ENCODE measurements at places on chromosomes 16 and 17.

DNA sequence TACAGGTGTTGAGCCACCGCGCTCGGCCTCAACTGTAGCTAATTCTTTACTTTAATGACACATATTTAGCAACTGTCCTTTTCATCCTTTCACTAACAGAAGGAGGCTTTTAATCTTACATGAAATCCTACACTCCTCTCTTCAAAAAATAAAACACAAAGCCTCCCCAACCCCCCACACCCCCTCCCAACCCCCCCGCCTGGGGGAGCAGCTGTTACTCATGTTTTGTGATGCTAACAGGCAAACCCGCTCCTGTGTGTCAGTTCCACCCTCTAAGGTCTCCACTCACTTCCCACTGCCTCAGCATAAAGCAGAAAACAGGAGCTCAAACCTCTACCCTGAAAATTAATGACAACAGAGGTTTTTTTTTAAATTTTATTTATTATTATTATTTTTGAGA, 55.4 kb upstream of the SLC25A19 start:
- no peak for DNase-seq

GRCh38 chr16:49407873-49408550, 34.4 kb downstream of the C16orf78 start:
- DNase-seq: peak; percentile 91

DNA sequence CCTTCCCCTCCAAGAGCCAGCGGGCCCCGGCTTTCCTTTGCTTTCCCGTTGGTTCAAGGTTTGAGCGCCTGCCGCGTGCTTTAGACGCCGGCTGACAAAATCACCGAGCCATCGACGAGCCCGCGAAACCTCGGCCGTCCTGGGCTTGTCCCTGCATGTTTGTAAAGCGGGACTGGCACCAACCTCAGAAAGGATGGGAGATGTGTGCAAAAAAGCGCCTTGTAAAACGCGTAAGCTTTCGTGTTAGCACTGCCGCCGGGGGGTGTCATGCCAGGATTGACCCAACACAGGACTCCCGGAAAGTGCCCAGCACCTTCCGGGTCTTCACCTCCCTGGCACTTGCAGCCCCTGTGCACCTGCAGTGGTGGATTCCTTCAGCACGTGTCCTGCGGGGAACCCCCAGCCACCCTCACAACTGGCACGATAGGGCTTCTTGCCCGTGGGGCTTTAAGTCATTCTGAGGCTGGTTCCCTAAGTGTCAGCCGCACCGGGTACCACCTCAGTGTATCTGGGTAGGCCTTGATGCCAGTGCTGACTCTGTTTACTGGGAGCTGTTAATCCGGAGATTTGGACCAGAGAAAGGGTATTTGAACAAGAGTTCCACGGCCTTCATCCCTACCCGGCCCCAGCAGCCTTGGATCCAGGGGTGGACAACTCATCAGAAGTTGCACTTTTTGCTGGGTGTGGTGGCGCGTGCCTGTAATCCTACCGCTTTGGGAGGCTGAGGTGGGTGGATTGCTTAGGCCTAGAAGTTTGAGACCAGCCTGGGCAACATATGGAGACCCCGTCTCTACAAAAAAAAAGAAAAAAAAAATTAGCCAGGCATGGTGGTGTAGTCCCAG, 817 bp downstream of the NDUFAF8 start:
- peak; percentile 60 for DNase-seq

DNA sequence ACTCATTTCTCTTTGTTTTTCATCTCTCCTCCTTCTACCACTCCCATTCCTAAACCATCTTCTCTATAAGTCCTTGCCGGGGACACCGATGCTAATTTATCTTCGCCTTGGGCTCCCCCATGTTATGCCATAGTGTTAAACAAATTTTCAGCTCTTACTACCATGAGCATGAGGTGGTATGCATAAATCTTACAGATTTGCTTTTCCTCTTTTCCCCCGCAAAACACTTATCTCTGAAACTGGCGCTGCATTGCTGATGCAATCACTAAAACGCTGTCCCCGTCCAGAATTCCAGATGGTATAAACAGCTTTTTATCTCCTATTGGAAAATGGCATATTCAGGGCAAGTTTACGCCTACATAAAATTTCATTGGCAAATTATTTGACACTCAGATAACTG, 673.6 kb upstream of the CDH8 start:
- no peak for DNase-seq

DNA sequence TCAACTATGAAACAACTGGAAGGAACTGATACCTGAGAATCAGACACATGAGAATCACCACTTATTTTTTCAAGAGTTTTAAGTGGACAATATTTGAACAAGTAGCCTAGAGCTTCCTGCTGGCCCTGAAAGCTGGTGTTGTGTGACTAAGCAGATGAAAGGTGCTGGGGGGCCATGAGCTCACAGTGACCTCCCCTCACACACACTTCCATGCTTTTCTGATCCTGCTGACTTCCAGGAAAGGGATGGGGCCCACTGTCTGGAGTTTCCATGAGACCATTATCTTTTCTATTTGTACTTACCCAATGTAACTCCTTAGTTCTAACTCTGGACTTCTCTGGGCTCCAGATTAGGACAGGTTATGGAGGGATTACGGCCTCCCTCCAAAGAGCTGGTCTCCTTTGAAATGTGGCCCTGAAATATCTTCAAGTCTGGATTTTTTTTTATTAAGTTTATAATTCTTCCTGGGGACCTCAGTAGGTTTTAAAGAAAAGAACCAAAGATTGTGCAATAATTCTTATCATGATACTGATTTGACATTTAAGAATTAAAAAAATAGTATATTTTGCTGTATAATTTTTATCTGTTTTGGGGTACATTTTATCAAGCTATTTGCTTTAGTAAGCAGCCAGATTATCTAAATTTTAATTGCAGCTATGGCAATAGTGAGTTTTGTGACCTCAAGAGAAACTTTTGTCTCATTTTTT, 4.9 kb downstream of the CAPNS2 start:
- no peak for DNase-seq

DNA sequence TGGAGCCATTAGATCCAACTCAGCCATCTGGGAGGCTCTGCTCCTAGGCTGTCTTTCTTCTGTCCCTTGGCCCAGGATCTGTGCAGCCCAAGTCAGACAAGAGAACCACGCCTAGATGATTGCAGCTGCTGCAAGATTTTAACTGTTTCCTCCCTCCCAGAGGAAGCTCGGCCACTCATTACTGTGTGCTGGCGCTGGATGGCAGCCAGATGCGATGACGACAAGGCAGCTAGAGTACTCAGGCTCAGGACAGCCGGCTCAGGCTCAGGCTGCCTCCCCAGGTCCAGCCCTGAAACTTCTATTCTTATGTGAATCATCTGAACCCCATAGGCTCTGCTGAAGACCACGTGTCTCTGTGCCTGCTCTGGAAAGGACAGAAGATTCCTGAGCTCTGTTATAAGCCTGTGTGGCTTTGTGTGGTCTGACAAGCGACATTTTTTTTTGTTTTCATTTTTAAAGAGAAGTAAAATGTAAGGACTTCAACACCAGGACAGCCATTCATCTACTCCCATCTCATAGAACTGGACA, 32.1 kb upstream of the FBXW10B start:
- peak; percentile 94 for DNase-seq

DNA sequence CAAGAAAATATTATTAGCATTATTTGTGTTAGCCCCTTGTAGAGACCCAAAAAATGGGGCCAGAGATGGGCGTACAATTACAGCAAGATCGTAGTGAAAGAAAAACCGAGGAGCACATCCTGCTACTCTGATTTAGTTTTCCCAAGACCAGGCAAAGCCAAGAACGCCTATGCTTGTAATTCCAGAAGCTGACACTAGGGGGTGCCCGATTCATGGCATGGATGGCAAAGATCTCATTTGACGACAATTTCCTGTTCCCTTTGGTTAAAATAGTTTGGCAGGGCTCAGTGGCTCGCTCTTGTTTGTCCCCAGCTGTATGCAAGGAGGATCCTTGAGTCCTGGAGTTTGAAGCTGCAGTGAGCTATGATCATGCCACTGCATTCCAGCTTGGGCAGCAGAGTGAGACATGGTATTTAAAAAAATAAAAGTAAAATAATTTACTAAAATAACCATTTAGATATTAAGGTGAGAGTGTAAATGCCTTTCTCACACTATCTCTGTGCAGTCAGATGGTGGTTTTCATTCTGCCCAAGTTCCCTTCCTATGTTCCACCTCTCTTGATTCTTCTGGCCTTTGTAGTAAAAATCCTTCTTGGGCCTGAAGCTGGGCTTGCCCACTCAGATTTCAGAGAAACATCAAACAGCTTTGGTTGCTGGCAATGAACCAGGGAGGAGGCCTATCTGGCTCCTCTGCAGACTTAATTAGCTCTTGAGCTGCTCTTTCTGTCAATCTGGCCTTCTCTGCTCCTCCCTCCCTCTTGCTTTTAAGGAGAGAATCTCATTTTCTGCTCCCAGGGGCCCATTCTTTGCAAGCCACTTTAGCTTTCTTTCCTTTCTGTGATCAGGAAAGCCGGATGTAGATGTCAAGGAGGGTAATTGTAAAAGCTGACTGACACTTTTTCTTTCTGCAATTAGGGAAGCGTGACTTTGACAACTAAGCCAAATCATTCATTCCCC, 31.2 kb downstream of the TMEM238L start:
- DNase-seq: no peak

DNA sequence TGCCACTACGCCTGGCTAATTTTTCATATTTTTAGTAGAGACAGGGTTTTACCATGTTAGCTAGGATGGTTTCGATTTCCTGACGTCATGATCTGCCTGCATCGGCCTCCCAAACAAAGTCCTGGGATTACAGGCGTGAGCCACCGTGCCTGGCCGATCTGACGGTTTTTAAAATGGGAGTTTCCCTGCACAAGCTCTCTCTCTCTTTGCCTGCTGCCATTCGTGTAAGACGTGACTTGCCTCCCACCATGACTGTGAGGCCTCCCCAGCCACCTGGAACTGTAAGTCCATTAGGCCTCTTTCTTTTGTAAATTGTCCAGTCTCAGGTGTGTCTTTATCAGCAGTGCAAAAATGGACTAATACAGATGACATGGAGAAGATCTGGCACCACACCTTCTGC, 4.7 kb upstream of the FLCN start:
- DNase-seq: no peak

DNA sequence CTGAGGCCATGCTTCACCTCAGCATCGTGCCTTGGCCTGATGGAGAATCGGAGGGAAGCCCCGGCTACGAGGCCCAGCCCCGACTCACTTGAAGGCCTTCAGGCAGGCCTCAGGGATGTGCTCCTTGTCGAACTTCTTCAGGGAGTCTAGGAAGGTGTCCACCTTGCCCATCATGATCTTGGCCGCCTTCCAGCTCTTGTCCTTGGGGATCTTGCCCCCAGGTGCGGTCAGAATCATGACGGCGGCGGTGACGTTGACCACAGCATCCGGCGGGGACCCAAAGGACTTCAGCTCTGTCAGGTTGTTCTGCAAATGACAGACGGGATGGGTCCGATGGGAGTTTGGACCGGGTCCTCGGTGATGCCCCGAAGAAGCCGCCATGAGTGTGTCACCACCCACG, 81.2 kb downstream of the PGS1 start:
- DNase-seq: no peak

GRCh38 chr16:89046491-89046890, 47.2 kb upstream of the ACSF3 start:
- no peak for DNase-seq

DNA sequence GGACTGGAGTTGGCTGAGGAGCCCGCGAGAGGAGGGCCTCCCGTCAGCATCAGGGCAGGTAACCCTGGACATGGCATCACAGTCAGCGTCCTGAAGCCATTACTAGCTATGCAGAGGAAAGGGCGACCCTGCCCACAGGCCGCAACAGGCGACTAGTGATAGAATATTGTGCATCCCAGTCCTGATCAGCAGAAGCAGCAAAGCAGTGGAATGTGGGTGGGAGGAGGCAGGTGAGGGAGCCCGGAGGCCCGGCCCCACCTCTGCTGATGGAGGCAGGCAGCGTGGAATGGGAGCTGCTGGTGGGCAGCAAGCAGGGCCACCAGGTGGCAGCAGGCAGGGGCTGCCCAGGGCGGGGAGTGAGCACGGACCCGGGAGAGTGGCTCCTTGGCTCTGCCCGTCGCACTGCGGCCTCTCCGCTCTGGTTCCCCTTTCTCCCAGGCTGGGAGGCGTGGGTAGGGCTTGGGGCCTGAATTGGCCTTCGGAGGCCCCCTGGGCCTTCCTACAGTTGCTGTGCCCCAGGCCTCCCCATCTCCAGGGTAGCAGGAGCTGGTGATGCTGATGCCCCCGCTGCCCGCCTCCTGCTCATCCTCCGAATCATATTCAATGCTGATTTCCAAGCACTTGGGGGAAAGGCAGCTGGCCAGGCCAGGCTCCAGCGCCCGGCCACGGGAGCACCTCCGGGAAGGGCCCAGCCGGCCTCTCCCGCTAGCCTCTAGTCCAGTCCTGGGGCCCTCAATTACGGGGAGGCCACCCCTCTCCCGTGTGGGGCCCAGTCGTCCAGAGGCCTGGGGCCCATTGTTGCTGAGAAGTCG, 20.2 kb downstream of the TSPOAP1 start:
- DNase-seq: no peak

DNA sequence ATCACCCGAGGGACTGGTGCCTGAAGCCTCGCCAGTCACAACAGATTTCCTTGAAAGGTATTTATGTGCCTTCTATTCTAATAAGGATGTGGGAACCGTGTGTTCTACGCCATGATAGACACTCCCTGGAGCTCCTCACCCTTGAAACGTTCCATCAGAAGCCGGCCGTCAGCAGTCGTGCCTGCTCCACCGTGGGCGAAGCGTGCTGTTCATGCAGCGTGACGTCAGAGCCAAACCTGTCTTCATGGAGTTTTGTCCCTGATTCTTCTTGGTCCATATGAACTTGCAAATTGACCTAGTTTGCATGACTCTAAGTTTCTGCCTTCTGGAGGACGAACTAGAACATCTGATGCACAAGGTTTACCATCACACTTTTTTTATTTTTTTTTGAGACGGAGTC, 4.5 kb upstream of the PPP1R27 start:
- no peak for DNase-seq

- DNase-seq: no peak
These were observed 78.6 kb upstream of the TNRC6C start for GRCh38 chr17:77879896-77880280.

DNA sequence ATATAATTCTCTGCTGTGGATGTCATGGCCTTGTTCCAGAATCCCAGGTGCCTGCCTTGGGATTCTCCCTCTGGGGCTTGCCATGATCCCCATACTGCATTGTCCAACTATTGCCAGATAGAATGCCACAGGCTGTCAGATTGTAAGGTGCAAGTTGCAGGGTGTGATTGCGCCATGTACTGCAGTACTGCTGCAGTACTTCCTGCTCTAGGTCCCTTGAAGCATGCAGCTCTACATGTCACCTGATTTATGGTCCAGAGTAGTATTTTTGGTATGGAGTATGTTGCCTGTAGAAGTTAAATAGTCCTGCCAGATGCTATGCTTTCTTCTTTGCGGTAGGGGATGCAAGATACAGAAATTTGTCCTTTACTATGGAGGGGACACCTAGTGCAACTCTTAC, 7.0 kb upstream of the SLFN5 start:
- no peak for DNase-seq

GRCh38 chr16:86854058-86854621, 275.8 kb downstream of the FOXL1 start:
- peak; percentile 87 for DNase-seq

GRCh38 chr17:61218438-61218837, 181.2 kb upstream of the TBX2 start:
- DNase-seq: peak; percentile 44

Measured in GM03348 (cell line).